ENCODE measurements at places on chromosomes 13 and 19. TPM values are rescaled to one million over a fixed set of nuclear protein-coding genes. Genes with fewer than 3 reads are reported as not detected.
A peak's percentile ranks its signal among the peaks of the same experiment; 100 is the strongest.

GRCh38 chr13:72505376-72505775, 222.1 kb downstream of the MZT1 start:
- H3K27me3 ChIP-seq: no peaks in the 10 kb centered on the region
- H3K27ac ChIP-seq: no peak overlapping the region
- H3K4me1 ChIP-seq: no peaks in the 10 kb centered on the region
- no peak for DNase-seq
- no peak overlapping the region for H3K4me3 ChIP-seq
- no peaks in the 10 kb centered on the region for H3K36me3 ChIP-seq

- H3K4me1 ChIP-seq: no peaks in the 10 kb centered on the region
- H3K27ac ChIP-seq: no peak overlapping the region
- no peak for DNase-seq
- no peaks in the 10 kb centered on the region for H3K36me3 ChIP-seq
These were observed 95.8 kb downstream of the WASF3 start for GRCh38 chr13:26653310-26653709.

DNA sequence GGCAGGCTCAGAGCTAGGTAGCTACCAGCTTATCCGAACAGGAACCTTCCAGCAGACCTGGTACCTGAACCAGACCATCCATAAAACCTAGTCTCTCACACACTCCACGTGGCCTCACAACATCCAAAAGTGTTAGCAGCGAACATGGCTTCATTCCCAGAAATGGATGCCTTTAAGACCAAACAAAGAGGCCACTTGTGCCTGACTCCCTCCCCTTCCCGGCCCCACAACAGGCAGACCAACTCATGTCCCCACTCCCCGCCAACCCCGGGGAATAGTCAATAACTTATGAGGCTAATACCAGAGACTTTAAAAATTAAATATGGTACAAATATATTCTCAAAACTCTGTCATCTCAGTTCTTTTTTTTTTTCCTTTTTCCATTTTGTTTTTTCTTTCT, 46.2 kb downstream of the ZNF557 start:
- H3K4me3 ChIP-seq: no peak overlapping the region
- no peaks in the 10 kb centered on the region for H3K27me3 ChIP-seq
- peaks cover 46% of the 10 kb centered on the region for H3K36me3 ChIP-seq
- no peaks in the 10 kb centered on the region for H3K4me1 ChIP-seq
- peak; percentile 29 for DNase-seq

DNA sequence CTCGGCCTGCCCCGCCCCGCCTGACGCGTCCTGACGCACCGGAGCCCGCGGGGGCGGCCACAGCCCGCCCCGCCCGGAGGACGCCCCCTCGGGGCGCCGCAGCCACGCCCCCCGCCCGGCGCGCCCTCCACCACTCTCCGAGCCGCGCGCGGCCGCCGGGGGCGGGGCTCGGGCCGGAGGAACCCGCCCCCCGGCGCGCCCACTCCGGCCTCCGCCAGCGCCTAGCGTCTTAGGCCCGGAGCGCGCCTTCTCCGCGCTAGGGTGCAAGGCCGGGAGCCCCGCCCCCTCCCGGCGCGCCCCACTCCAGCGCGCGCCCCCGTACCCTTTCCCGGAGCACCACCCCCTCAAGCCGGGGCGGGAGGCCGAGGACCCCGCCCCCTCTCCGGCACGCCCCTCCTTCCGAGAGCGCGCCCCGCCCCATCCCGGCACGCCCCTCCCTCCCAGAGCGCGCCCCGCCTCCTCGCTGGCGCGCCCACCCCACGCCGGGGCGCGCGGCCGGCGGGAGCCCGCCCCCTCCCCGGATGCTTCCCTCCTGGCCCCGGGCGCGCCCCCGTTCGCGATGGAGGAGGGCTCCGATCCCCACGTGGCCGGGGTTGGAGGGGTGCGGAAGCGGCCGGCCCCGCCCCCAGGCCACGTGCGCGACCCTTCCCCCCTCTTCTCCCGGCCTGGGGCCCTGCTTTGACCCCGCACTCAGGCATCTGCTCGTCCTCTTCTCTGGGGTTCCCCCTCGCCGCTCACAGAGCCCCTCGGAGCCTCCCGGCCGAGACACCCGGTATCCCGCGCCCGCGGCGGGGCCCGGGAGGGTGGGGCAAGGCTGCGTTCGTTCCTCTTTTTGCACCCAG, 480 bp upstream of the KLF16 start:
- H3K27me3 ChIP-seq: no peaks in the 10 kb centered on the region
- H3K27ac ChIP-seq: peak overlapping the region; percentile 93
- H3K4me3 ChIP-seq: peak overlapping the region; percentile 91

The CEACAM21 gene
- total RNA-seq: not detected
